Activated T-cell treated with anti-CD3 and anti-CD28 coated beads for 1 hour (primary cell): ENCODE measurements at places on chromosomes 7 and 10.

DNA sequence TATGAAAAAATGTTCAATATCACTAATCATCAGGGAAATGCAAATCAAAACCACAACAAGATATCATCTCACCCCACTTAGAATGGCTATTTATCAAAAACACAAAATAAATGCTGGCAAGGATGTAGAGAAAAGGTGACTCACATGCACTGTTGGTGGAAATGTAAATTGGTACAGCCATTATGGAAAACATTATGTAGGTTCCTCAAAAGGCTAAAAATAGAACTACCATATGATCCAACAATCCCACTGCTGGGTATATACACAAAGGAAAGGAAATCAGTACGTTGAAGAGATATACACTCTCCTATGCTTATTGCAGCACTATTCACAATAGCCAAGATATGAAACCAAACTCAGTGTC lies 50.2 kb downstream of the CDK1 start:
- no peak for DNase-seq

- no peak for DNase-seq
Observed at GRCh38 chr7:138460176-138460648, at the start of gene TRIM24. Gene TRIM24 (plus strand): TSS chr7:138460259. CDS start chr7:138460549, 290 bp downstream.

GRCh38 chr10:113550365-113550764 lies 2.5 kb upstream of the HABP2 start:
- no peak for DNase-seq

DNA sequence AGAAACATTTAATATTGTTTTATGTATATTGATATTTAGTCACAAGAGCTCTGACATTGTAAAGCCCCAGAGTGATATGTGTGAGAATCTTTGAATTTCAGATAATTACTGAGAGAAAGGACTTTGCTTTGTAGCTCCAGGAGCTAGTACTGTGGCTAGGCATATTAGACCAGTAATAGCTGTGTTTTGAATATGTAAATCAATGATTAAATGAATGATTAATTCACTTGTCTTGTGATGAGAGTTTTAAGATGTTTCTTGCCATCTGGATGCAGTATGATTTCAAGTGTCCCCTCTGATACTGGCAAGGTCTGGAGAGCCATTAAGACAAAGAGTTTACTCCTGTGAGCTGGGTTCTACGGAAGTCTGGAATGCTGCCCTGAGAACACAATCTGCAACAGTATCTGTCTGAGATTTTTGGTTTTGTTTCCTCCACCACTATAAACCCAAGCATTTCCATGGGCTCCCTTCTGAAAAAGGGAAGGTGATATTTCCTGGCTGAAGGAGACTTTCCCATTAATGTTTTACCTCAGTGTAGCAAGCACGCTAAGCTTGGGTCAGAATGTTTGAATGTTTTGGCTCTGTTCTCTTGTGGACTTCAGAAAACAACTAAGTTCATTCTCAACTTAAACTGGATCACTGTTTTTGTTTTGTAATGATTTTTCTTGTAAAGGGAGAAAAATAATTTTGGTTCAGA lies 61.3 kb upstream of the BICC1 start:
- no peak for DNase-seq

DNA sequence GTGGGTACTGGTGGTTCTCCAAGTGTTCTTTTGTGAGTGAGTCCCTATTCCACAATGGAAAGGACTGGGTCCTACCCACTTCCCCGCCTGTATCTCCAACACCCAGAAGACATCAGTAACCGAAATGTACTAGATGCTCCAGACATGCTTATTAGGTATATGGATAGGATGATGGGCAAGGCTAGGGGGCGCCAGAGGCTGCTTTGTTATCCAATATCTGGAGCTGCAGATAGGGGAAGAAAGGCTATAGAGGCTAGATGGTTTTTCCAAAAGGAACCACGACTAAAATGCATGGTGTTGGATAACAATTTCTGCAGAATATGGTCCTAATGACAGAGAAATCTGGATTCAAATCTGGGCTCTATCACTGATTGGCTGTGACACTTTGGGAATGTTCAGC lies 56.2 kb upstream of the TM9SF3 start:
- peak; percentile 25 for DNase-seq

GRCh38 chr7:70808876-70809275 lies 323.1 kb upstream of the GALNT17 start:
- no peak for DNase-seq

GRCh38 chr7:91288208-91288824 lies 24.1 kb downstream of the FZD1 start:
- DNase-seq, result no peak

DNA sequence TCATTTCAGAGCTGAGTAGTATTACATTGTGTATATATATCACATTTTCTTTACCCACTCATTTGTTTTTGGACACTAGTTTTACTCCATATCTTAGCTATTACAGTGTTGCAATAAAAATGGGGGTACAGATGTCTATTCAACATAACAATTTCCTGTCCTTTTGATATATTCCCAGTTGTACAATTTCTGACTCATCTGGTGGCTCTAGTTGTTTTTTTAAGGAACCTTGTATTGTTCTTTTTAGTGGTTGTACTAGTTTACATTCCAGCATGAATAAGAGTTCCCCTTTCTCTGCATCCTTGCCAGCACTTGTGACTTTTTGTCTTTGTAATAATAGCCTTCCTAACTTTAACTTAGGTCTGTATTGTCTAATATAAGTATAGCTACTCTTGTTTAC lies 739.9 kb downstream of the XPNPEP1 start:
- no peak for DNase-seq

GRCh38 chr10:44864637-44865288 lies 46.4 kb upstream of the TMEM72 start:
- DNase-seq, result peak; percentile 87

GRCh38 chr10:88114368-88114767 lies 250.9 kb downstream of the PTEN start:
- DNase-seq, result no peak

DNA sequence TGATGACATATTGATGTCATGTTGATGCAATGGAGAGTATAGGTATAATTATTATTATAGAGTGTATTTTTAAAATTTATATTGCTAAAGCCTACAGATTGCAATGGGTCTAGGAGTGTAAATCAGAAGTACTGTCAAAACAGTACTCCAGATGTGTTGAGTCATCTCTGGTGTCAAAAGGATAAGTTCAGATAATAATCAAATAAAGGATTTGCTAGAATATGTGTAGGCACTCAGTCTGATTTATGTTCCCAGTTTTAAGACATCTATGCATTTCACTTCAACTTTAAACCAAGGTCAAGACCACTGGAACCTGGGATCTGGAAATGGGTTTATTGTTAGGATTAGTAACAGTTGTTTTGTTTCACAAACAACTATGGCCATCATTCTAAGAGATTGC lies 342.3 kb upstream of the BMPER start:
- DNase-seq, result no peak

DNA sequence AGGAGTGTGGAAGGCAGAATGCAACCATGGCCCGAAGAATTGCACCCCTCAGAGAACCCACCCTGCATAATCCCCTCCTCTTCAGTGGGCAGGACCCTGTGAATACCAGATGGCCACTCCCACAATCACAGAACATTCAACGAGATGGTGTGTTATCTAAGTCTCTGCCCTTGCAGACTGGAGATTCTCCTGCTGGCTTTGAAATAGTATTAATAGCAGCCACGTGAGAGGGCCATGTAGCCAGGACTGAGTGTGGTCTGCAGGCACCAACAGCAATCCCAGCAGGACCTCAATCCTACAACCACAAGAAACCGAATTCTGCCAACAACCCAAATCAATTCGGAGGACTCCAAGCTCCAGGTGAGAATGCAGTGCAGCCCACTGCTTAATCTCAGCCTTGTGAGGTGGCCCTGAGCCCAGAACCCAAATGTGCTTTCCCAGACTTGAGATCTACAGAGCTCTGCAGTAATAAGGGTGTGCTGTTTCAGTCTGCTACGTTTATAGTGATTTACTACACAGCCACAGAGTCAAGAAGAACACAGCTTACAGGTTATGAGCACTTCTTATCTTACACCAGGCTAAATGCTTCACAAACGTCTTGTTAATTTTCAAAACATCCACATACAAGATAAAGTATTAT lies 72.1 kb downstream of the VOPP1 start:
- no peak for DNase-seq

GRCh38 chr7:55060636-55061022 lies 41.8 kb downstream of the EGFR start:
- DNase-seq, result no peak

- no peak for DNase-seq
Observed at GRCh38 chr7:137335814-137336213, 7.7 kb downstream of the PTN start.

DNA sequence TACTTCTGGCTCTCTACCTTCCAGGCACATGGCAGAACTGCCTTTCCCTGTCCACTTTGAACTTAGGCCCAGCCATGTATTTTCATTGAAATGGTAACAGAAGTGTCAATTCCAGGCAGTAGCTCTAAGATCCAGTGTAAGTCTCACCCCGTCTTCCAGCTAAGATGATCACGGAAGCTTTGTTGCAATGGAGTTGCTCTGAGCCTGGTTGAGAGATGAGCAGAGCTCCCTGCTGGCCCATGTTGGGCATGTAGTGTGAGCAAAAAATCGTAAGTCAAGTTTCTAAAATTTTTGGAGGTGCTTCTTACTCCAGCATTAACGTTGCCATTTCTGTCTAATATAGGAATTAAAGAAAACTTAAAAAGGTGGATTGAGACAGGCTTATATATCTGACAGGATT lies 274.4 kb downstream of the IPMK start:
- DNase-seq, result no peak

DNA sequence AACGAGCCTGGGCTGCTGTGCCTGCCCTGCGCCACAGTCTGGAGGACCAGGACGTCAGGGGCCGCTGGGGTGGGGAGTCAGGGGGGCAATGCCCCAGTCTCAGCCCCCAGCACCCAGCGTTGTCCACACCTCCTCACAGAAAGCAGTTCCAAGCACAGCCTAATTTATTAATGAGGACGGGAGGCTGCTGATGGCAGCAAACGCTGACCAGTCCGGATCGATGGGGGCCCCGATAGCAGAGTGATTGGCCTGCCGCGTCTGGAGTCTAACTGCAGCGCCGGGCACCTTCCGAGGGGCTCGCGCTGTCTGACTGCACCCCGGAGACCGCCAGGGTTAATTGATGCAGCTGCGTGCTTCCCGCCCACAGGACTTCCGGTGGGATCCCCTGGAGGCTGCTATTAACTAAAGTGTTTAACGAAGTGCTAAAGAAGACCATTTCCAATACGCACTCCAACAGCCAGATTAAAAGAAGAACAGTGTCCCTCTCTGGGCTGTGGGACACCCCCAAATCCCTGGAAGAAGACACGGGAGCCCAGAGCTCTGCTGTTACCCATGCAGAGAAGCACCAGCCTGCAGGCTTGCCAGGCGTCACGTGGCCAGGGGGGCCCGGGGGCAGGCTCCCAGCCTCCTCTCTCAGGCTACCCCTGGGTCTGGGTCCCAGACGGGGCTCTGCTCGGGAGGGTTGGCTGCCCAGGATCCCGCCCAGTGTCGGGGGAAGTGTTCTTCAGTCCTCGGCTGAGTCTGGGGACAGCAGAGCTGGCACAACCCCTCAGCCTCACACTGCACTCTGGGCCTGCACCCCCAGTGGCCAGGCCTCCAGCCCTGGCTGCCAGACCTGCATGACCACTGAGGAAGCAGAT lies 63.8 kb downstream of the MICALL2 start:
- DNase-seq, result no peak

- DNase-seq, result no peak
Observed at GRCh38 chr7:88200789-88201188, 19.0 kb downstream of the SRI start.

DNA sequence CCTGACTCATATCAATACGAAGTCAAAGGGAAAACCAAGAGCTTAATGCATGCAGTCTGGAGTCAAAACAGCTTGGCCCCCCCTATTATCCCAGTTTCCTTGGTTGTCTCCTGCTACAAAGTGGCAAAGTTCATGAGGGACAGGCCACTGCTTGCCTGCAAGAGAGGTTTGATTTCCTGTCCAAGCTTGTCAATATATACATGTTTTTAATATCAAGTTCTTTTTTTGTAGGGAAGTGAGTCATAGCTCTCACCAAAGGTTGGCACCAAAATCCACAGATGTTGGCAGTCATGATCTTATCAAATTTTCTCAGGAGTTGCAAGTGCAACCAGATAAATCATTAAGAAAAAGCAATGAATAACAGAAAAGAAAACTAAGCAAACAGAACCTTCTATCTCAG lies 176.8 kb downstream of the COBL start:
- DNase-seq, result no peak

GRCh38 chr10:26837139-26837538 lies 23.6 kb downstream of the ABI1 start:
- DNase-seq, result no peak

DNA sequence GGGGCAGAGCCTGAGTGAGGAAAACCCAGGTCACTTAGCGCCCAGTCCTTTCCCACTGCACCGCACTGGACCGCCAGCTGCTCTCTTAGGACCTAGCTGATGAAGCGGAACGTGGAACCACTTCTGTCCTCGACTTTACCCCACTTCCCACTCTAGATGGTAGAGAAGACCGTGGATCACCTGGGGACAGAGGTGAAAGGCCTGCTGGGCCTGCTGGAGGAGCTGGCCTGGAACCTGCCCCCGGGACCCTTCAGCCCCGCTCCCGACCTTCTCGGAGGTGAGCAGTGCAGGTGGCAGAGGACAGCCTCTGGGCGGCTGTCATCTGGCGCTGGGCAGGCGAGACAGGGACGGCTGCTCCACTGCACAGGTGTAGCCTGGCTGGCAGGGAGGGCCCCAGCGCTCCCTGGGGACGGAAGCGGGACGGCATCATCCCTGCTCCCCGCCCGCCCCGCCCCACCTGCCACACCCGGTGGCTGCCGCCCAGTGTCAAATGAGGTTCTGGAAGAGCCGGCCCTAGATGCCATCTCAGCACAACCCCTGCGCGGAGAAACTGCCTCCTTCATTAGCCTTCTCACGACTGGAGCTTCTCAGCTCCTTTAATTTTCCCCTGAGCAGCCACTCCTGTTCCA lies 11.7 kb downstream of the PLAC9 start:
- no peak for DNase-seq

GRCh38 chr10:85319826-85320225 lies 991.4 kb downstream of the CCSER2 start:
- no peak for DNase-seq

DNA sequence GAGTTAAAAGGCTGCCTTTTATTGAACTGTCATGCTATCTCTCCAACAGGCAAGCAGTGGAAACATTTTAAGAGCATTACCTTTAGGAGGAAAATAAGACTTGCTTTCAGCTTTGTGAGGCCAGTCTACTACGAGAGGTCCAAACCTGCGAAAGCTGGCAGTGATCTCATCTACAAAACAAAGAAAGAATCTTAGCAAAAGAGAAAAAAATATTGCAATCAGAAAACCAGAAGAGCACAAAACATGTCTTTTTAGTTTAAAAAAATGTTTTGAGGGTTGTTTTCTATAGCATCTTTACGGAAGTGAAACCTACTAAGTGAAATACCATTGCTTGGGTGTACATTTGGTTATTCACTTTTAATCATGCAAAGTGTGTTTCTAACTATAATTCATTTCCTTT lies 147.9 kb downstream of the CPEB3 start:
- DNase-seq, result no peak
